ENCODE measurements at places on chromosomes 2 and 18.

GRCh38 chr2:241668354-241668753 is 18.3 kb downstream of the DTYMK start:
- DNase-seq, result no peak

GRCh38 chr2:133888621-133889219 is 320.5 kb upstream of the NCKAP5 start:
- no peak for DNase-seq

DNA sequence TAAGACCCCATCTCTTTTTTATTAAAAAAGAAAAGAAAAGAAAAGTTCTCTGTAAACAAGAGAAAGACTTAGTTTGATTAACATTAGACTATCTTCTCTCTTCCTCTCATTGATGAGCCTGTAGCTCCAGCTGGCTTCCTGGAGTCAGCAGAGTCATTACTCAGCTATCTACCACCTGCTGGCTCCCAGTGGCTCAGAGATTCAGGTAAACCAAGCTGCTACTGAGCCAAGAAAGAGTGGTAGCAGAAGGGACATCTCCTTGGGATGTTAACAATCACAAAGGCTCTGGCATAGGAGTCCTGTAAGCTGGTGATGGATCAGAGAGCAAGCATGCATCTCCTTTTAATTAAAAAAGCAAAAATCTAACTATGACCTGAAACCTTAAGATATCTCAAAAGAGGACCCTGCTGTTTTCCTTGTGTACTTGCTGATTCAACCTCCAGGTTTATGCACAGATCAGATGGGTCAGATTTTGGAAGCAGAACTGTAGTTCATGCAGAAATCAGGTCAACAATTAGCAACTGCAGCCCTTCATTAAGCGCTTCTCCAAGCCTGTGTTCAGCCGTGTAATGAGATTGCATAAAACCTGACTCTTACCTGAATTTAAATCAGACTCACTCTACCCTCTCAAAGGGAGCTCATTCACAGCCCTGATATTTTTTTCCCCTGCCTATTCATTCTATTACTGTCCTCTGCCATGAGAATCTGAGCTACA is 225.8 kb downstream of the RNF152 start:
- DNase-seq, result no peak

DNA sequence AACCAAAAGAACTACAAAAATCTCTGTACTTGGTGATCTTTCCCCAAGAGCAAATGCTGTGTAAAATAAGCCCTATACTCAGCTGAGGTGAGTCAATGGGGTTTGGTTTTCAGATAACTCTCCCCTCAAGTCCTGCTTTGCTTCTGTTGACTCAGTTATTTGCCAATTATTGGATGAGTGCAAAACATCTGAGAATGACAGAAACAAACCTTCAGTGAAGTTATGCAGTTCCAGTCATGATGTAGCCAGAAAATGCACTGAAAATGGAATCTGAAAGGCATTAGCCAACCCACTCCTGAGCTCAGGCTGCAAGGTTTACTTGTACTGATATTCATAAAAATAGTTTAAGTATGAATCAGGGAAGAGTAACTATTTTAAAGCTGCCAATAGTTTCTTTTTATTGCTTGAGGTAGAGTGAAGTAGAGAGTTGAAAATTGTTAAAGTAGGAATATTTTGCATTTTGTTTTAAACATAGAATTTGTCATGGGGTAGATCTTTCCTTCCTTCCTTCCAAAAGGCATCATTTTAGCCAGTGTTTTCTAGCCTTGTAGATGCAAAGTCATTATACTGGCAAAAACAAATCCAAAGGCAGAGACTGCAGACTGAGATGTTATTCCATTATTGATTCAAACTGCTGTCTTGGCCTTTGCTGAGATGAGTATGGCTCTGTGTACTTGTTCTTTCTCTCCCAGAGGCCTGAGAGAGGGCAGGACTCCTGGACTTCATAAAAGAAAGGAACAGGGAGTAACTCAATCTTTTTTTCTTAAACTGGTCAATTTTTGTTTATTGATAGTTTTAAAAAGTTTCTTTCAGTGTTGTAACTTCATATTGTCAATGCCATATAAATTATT is 215.3 kb downstream of the RND3 start:
- no peak for DNase-seq

DNA sequence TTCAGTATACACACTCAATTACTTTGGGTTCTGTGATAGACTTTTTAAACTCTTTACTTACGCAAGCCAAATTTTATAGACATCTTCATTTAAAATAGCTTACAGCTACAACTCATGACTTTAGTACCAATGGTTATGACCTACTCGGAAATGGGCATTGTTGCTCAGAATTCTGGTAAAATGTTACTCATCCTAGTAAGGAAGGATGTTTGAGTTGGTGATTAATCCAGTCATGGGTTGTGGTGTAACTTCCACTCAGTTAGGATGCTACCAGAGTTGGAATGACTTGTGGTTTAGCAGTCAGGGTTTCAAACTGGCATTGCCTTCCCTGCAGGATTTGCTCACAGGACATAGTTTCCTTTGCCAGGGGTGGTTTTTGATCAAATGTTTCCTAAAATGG is 7.4 kb upstream of the NPC1 start:
- no peak for DNase-seq

- no peak for DNase-seq
Measured at GRCh38 chr18:25594351-25594750, 242.4 kb upstream of the ZNF521 start.

- no peak for DNase-seq
Measured at GRCh38 chr18:24500217-24500616, 39.8 kb downstream of the HRH4 start.

DNA sequence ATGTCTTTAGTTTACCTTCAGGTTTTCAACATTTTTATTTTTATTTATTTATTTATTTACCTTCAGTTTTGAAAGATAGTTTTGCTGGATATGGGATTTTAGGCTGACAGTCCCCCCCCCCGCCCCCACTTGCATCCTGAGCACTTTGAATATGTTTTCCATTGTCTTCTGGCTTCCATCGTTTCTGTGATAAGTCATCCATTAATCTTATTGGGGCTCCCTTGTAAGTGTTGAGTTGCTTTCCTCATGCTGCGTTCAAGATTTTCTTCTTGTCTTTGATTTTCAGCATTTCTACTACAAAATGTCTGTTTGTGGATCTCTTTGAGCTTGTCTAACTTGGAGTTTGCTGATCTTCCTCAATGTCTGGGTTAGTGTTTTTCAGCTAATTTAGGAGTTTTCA is 19.4 kb upstream of the LDLRAD4 start:
- no peak for DNase-seq

DNA sequence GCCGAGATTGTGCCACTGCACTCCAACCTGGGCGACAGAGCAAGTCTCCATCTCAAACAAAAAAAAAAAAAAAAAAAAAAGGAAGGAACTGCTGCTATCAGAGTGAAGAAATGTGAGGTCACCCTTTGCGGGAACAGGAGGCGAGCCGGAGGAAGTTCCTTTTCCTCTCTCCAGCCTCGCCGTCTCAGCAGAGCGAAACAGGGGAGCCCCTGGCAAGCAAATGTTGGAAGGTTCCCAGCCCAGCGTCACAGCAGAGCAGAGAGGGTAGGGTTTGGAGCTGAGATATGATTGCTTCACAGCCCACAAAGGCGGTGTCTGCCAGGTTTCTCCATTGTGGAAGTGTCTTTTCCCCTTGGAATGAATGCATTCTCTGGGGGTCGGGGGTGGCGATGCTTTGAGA is 28.5 kb downstream of the SLC20A1 start:
- no peak for DNase-seq

DNA sequence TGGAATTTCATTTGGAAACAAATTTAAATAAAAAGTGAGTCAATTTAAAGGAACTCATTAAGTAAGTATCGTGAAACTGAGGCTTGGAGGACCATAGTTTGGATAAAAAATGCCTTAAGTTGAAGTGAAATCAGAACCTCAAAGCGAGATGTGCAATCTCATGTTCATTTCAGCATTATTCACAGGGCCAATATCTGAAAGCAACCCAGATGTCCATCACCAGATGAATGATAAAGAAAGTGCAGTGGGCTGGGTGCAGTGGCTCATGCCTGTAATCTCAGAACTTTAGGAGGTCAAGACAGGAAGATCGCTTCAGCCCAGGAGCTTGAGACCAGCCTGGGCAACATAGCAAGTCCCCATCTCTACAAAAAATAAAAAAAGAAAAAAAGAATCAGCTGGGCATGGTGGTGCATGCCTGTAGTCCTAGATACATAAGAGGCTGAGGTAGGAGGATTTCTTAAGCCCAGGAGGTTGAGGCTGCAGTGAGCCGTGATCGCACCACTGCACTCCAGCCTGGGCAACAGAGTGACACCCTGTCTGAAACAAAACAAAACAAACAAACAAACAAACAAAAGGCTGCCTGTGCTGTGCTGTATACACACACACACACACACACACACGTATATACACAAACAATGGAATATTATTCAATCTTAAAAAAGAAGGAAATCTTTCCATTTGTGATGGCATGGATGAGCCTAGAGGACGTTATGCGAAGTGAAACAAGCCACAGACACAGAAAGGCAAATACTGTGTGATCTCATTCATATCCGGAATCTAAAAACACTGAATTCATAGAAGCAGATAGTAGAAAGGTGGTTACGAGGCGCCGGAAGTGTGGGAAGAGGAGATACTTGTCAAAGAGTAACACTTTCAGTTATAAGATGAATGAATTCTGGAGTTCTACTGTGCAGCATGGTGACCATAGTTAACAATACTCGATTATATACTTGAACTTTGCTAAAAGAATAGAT is 14.5 kb downstream of the SH3RF3 start:
- DNase-seq, result no peak

- DNase-seq, result no peak
Measured at GRCh38 chr2:174752403-174753037, 11.8 kb downstream of the CHRNA1 start.

DNA sequence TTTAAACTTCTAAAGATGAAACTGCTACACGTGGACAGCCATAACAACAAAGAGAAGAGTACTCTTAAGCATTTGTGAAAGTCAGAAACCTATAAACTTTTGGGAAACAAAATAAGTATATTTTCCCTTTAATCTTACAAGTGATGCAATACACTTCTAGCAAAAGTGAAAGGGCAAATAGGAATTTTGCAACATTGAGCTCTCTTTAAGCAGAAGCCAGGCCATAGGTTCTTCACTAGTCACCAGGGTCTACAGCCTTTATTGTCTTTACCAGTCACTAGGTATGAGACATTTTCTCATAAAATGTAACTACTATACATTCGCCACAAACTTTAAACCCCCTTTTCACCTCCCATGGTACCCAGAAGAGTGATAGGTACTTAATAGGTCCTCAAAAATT is 37.5 kb downstream of the SCN1A start:
- DNase-seq, result no peak

- DNase-seq, result no peak
Measured at GRCh38 chr2:57509189-57509588, 537.4 kb upstream of the VRK2 start.

- no peak for DNase-seq
Measured at GRCh38 chr2:170887496-170887895, 41.6 kb upstream of the GORASP2 start.

DNA sequence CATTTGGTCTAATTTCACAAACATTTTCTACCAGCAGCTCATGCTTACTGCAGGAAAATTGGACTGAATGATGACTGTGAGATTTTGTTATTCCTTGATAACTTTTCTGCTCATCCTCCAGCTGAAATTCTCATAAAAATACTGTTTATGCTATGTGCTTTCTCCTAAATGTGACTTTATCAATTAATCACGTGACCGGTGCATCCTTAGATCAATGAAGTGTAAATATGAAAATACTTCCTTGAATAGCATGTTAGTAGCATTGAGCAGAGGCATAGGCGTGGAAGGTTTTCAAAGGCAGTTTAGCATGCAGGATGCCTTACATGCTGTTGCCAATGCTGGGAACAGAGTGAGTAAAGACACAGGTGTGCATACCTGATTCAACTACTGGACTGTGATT is 1002.5 kb downstream of the CBLN2 start:
- DNase-seq, result no peak

- DNase-seq, result no peak
Measured at GRCh38 chr2:8003462-8004075, 678.3 kb upstream of the ID2 start.

DNA sequence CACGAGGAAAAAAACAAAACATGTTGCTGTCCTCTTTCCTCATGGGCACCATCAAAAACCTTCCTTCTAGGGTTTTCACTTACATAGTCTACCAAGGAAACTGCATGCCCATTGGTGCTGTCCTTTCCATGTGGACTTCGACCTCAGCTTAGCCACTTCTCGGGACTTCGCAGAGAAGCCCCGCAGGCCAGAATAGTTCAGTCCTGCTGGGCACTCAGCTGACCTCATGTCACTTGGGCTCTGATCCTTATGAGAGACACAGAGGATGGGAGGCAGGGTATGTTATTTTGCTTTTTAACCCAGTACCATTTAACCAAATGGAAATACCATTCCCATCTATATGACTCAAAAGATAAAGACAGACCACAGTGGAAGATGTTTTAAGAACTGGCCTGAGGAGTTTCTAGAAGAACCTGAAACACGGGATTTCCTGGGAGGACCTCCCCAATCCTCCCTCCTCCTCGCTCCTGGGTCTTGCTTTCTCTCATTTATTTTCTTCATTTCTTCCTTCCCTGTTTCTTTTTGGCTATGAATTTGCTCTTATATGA is 28.4 kb downstream of the AAK1 start:
- DNase-seq, result no peak

DNA sequence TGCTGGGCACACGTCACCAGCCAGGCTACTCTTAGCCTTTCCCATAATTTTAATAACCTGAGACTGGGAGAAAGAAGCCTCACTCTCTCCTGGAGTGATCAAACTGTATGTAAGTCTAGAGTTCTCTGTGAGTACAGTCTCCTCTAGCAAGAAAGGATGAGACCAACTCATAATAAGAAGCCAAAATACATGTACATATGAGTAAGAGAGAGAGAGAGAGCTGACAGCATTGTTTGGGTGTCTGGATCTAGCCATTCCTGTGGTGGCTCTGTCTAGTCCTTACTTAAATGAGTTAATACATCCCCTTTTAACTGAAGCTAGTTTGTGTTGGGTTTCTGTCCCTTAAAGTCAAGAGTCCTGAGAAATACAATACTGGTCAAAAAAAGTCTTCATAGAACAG is 26.0 kb upstream of the ANXA4 start:
- no peak for DNase-seq

GRCh38 chr2:225013425-225014365 is 28.6 kb downstream of the DOCK10 start:
- no peak for DNase-seq

- DNase-seq, result no peak
Measured at GRCh38 chr2:240857039-240858008, 11.3 kb upstream of the AGXT start.

DNA sequence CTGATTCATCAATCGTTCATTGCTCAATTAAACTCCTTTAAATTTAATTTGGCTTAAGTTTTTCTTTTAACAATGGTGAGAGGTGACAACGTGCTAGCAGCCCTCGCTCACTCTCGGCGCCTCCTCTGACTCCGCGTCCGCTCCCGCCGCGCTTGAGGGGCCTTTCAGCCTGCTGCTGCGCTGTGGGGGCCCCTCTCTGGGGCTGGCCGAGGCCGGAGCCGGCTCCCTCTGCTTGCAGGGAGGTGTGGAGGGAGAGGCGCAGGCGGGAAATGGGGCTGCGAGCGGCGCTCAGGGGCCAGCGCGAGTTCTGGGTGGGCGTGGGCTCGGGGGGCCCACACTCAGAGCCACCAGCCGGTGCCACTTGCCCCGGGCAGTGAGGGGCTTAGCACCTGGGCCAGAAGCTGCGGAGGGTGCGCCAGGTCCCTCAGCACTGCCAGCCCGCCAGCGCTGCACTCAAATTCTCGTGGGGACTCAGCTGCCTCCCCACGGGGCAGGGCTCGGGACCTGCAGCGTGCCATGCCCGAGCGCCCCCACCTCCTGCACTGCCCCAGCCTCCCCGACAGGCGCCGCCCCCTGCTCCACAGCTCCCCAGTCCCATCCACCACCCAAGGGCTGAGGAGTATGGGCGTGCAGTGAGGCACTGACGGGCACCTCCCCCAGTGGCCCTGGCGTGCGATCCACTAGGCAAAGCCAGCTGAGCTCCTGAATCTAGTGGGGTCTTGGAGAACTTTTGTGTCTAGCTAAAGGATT is 19.6 kb downstream of the ANKMY1 start:
- no peak for DNase-seq

Data from activated CD8-positive, alpha-beta memory T cell treated with anti-CD3 and anti-CD28 coated beads for 4 hours (primary cell).